Keratinocyte (primary cell): ENCODE measurements at places on chromosomes 12 and 14.
A peak's percentile ranks its signal among the peaks of the same experiment; 100 is the strongest.

DNA sequence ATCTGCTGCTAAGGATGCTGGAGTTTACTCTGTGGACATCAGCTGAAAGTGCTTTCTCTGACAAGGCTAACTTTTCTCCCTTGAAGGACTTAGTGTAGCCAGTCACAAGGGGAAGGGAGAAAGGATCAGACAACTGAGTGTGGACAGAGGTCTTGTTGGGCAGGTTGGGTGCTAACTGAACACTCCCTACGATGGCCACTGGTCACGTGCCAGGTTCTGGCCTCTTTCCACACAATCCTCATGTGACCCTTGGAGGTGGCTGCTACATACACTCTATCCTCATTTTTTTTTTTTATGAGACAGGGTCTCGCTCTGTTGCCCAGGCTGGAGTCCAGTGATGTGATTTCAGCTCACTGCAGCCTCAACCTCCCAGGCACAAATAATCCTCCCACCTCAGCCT lies 39.7 kb downstream of the FOXN4 start:
- DNase-seq, result no peak

- no peak for DNase-seq
Observed at GRCh38 chr12:96907671-96908422, 790 bp downstream of the NEDD1 start.

DNA sequence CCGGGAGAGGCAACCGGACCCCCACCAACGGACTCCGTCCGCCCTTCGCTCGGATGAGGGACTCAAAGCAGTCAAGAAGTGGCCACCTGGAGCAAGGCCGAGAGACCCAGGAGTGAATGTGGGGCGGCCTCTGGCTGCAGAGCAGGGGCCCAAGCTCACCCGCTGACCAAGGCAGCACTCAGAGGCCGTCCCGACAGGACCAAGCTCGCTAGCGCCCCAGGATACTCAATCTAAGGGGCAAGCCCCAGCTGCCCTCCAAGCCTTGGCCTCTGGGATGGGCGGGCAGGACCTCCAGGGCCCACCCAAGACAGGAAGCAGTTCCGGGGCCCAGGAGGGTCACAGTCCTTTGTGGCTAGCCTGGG lies 936 bp downstream of the AKT1 start:
- no peak for DNase-seq

GRCh38 chr14:89378119-89378518 lies 38.9 kb downstream of the FOXN3 start:
- DNase-seq, result peak; percentile 28

- DNase-seq, result no peak
Observed at GRCh38 chr12:76457010-76457409, 102.6 kb downstream of the OSBPL8 start.

DNA sequence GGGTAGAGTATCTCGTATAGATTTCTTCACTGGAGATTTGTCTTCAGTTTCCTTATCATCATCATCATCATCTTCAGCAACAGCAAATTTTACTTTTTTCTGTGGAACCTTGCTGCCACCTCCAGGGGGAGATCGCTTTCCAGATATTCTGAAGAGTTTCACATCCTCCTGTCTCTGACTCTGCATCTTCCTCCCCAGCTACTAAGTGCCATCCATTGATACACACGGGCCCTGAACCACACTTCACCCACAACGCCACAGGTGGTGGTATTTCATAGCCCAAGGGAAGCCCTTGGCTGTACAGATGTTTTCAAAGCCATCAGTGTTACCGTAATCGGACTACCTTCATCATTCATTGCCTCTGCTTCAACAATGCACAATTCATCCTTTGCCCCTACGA lies 82.2 kb downstream of the PPP2R5C start:
- DNase-seq, result no peak

GRCh38 chr14:68076451-68076850 lies 256.9 kb downstream of the RAD51B start:
- no peak for DNase-seq

DNA sequence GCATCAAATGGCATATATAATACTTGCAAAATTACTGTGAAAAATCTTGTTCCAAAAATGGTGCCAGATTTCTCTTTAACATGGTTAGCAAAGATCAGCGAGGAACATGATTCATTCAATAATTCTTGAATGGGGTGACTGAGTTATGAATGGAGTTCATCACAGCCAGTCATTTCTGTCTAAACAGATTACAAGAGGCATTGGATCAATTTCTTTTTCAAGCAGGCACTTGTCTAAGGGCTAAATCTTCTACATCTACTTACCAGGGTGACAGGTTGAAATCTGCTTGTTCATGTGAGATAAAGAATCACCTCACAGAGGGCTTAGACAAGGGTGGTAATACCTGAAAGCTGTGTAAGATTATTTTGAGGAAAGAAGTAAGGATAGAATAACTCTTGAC lies 247.7 kb downstream of the ATP23 start:
- no peak for DNase-seq

GRCh38 chr12:132481771-132482745 lies 7.9 kb upstream of the FBRSL1 start:
- DNase-seq, result no peak

- DNase-seq, result no peak
Observed at GRCh38 chr12:62263232-62263631, 3.0 kb downstream of the USP15 start.

DNA sequence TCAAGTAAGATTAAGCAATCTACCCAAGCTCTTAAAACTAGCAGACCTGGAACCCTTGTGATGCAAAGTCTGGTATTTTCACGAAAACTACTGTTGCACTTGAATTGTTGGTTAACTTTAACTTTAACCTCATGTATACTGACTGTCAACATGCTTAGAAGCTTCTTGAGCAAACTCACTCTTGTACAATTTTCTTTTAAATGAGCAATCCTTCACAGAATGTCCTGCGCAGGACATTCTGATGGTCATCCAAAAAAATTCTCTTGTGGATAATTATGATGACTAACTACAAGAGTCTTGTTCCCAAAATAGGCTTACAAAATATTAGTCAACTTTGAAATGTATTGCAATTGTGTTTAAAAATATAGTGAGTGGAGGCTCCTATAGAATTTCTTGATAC lies 54.0 kb upstream of the PDE3A start:
- DNase-seq, result no peak

DNA sequence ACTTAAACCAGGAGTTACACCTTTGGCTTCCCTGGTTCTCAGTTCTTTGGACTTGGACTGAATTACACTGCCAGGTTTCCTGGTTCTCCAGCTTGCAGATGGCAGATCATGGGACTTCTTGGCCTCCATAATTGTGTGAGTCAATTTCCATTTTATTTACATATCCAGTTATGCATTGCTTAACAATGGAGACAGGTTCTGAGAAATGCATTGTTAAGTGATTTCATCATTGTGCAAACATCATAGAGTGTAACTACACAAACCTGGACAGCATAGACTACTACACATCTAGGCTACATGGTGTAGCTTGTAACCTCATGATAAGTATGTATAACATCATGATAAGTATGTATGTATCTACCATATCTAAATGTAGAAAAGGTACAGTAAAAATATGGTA lies 276.1 kb upstream of the BTG1 start:
- no peak for DNase-seq

- no peak for DNase-seq
Observed at GRCh38 chr12:88518863-88519403, 61.3 kb downstream of the KITLG start.

- no peak for DNase-seq
Observed at GRCh38 chr12:7835766-7836165, 36.9 kb downstream of the SLC2A14 start.

DNA sequence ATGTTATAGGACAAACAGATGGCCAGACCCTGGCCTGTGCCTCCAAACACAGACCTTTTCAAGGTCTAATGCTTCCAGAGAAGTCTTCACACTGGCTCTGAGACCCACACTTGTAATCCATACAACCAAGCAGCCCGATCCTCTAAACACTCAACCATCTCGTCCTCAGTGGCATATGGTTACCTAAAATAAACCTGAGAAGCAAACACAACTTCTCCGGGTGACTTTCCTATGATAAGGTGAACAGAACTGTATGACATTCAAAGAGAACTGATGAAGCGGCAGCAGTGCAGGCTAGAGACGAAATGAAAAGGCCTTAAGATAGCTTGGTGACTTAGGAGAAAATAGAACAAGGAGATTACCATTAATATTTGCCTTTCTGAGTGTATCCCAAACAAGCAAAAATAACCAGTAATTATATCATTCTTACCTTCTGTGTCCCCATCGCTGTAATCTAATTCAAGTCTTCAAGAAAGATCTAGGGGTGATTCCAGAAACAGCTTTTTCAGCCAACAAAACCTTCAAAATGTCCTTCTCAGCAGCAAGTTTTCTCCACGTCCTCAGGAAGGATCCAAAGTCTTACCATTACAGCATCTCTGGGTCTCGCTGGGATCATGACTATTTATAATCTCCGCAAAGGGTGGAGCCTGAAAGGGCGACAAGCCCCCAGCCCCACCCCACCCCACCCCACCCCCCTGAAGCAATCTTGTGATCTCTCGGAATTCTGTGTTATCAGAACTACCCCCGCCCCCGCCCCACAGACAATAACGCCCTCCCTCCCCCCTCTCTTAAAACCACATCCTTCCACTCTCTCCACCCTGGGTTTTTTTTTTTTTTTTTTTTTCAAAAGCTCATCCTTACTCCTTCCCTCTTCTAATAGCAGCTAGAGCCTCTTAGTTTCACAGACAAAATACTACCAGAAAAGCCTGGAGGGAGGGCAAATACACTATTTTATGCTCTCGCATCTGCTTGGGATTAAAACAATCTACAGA lies at the start of gene SLC2A3:
Gene SLC2A3, minus strand, starts transcription at position 598 of the 992 bp plus-strand sequence. Its CDS starts 153 bp downstream, at position 445.
- DNase-seq, result peak; percentile 25

DNA sequence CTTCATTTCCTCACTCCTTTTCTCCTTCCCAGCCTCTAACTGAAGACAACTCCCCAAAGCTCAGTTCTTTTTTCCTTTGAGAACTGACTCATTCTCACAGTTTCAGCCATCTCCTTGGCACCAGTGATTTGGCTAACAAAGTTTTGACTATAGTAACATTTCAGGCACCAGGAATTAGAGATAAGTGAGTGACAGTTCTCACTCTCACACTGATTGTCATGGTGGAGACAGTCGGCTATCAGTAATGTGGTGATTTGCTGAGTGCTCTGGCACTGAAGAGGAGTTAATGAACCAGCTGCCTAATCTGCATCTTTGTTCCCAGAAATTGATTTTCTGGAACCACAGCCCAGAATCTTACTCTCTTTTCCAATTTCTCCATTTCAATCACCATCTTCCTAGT lies 29.5 kb downstream of the HELB start:
- no peak for DNase-seq

DNA sequence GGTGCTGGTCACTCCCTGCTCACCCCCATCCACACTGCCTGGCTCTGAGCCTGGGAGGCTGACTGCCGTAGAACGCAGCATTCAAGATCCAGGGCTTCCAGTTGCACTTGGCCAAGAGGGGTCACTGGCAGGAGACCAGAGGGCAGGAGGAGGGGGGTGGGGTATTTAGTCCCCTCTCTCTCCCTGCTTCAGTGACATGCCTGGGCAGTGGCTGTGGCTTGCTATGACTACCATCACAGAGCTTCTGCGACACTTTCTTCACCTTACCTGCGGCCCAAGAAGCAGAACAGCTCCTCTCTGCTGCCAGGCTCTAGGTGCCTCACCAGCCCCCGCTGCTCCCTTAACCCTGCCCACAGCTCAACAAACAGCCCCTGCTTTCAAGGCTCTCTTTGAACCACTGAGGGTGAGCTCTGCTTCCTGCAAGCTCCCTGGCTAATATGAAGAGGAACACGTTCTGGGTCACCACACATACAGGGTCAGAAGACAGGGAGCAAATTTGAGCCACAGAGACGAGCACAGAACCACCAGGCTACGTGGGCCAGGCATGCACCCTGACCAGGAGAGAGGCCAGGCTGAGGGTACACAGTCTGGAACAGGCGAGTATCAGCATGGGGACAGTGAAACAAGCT lies 55.7 kb downstream of the ITPK1 start:
- DNase-seq, result no peak

DNA sequence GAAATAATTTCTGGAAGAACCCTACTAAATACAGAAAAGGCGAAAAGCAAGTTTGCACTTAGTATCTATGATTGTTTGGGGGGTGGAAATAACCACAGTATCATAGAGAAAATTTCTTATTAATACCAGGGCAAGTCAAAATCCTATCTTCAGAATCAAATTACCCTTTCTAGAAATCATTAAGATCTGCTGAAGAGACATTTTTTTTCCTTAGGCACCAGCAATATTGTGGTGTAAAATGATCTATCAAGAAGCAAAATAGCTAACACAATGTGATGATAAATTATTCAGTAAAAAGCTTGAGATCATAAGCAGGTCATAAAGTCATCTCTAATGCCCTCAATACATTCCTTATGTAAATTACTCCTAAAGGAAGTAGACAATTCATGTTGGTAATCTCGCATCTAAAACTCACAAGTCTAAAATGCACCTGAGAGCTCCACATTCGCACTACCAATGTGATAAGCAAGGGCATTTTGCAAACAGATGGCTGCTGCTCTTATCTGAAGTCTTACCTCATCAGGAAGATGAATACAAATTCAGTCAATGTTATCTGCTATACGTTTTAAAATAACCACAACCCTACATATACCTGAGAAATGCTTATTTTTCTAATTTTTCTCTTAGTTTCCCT lies 14.6 kb downstream of the HEATR5A start:
- no peak for DNase-seq

DNA sequence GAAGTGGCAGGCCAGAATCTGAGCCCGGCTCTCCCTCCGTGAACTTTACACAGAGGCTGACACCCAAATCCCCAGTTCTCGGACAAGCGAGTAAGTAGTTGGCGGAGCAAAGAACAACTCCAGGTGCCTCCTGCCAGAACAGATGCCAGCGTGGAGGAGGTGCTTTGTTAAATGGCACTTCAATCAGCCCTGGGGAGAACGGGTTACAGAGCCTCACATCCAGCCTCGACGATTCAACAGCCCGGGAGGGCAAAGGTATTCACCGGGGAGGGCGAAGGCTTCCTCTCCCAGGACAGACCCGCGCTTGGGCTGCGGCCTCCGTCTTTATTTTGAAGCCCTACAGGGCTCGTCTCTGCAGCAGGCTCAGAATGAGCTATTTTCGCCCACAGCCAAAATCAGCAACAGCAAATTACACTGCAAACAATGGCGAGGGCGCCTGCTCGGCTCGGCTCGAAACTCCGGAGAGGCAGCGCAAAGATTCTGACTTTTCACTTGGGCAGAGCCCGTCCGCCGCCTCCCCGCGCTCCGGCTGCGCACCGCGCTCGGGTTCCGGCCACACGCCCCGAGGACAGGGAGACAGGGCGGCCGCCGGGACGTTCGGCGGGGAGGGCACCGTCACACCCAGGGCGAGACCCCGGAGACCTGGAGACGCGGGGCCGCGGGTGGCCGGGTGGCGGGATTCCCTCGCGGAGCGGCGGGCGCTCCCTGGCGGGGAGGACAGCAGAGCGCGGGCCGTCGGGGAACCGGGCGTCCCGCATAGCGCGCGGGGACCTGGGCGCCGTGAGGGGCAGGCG lies 811 bp downstream of the TMCC3 start:
- DNase-seq, result no peak

GRCh38 chr12:130351326-130351725 lies 13.6 kb downstream of the PIWIL1 start:
- peak; percentile 83 for DNase-seq

DNA sequence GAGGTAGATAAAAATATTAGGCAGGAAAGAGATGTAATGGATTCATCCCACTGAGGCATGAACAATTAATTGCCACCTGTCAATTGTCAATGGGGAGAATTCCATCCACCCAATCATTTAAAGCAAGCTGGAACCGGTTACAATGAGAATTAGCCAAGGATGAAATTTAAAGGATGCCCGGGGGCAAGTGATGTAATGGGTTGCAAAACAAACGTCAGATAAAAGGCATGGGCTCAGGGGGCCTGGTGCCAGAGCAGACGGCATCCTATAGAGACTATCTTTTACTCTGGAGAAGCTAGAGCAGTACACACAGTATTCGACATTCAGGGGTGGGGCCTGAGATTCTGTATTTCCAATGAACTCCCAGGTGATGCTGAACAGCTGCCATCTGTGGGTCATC lies 80.5 kb upstream of the ZFP36L1 start:
- no peak for DNase-seq
